ENCODE measurements at places on chromosomes 2 and 18. TPM values are rescaled to one million over a fixed set of nuclear protein-coding genes. Genes with fewer than 3 reads are reported as not detected.

GRCh38 chr2:26970244-26970927 lies at the start of gene MAPRE3:
Gene MAPRE3 (plus strand): TSS chr2:26970637. CDS start chr2:27022219, 51,582 bp downstream.
- peaks cover 26% of the 10 kb centered on the region for H3K4me1 ChIP-seq
- H3K27ac ChIP-seq: peak within 1 kb of the TSS; percentile 37
- peaks cover 47% of the 10 kb centered on the region for H3K27me3 ChIP-seq
- no peaks in the 10 kb centered on the region for H3K36me3 ChIP-seq

DNA sequence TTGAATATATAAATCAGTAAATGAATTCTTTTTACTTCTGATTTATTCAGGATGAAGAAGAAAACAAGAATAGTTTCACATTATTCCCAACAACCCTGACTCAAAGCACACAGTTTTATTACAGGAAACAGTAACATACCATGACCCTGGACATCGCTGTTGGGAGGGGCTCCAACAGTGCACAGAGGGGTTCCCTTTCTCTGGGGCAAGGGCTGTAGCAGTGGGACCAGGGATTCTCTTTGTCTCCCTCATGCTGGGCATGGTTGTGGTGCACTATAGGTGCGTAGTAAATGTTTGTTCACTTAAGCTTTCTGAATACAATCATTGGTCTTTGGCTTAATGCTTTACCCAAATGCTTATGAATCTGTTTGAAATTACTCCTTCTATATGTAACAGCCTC lies 189.4 kb downstream of the BCL2 start:
- no peaks in the 10 kb centered on the region for H3K36me3 ChIP-seq
- no peaks in the 10 kb centered on the region for H3K27me3 ChIP-seq
- no peak overlapping the region for H3K4me3 ChIP-seq
- H3K27ac ChIP-seq: no peak overlapping the region
- DNase-seq: no peak

- no peaks in the 10 kb centered on the region for H3K4me1 ChIP-seq
- no peak overlapping the region for H3K4me3 ChIP-seq
- DNase-seq: no peak
- no peak overlapping the region for H3K27ac ChIP-seq
- H3K36me3 ChIP-seq: peaks cover 7% of the 10 kb centered on the region
- H3K27me3 ChIP-seq: no peaks in the 10 kb centered on the region
Observed at GRCh38 chr2:58039170-58039611, 7.4 kb upstream of the VRK2 start.

DNA sequence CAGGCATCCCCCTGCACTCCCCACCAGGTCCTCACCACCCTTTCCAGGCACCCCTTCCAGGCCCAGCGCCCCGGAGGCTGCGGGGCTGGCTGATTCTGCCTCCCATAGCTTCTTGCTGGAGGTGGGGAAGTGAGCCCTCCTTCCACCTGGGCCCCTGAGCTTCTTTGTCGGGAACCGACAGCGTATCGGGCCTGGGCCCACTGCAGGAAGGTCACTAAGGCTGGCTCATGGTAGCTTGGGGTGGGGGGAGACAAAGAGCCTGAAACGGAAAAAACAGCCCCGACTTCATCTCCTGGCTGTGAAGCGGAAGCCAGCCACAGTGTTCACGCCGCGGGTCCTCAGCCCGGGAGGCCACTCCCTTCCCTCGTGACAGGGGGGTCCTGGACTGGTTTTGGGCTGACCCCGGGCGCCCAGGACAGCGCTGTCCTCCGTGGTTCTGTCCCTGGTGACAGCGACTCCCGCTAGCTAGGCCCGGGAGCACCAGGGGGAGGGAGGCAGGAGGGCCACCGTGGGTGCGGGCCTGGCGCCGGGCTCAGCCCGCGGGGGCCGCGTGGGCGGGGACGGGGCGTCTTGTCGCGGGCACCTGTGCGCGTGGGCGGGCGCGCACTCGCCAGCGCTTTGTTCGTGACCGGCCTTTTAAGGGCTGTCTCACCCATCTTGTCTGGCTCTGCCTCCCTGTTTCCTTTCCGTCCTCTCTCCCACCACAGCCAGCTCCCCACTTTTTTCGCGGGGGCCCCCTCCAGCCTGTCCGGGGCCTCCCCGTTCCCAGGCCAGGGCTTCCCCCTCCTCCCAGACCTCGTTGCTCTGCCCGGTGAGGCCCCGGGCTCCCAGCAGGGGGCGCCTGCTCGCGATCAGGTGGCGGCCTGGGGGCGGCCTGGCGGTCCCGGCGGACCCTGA lies 64.9 kb downstream of the DNMT3A start:
- no peak overlapping the region for H3K4me3 ChIP-seq
- H3K4me1 ChIP-seq: peaks cover 22% of the 10 kb centered on the region
- no peak overlapping the region for H3K27ac ChIP-seq
- H3K36me3 ChIP-seq: peaks cover 3% of the 10 kb centered on the region

DNA sequence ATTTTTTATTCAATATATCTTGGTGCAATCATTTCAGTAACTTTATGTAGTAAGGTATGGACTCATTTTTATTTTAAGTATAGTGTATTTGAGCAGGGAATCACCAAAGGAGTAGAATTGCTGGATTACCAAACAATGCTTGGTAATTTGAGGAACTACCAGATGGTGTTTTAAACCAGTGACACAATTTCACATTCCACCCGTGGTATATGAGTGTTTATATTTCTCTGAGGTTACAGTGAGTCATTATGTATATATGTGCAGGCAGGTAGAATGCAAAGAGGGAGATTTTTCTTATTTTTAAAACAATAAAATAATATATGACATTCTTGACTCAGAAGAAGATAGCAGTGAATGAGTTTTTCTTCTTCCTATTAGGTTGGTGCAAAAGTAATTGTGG lies 596.9 kb downstream of the DCC start:
- no peaks in the 10 kb centered on the region for H3K4me1 ChIP-seq
- DNase-seq: no peak
- H3K27me3 ChIP-seq: no peaks in the 10 kb centered on the region
- H3K27ac ChIP-seq: no peak overlapping the region
- no peak overlapping the region for H3K4me3 ChIP-seq

GRCh38 chr2:121052521-121052920 lies 232.5 kb downstream of the TFCP2L1 start:
- no peaks in the 10 kb centered on the region for H3K4me1 ChIP-seq
- peaks cover 2% of the 10 kb centered on the region for H3K27me3 ChIP-seq
- H3K27ac ChIP-seq: peak overlapping the region; percentile 62
- no peak for DNase-seq

VWC2L gene
- 0.23 TPM for total RNA-seq

G6PC2 gene
- total RNA-seq: not detected

UPP2 gene
- not detected for total RNA-seq

CCBE1 gene
- 0.33 TPM for total RNA-seq

GRCh38 chr2:207321514-207321913 lies 155.8 kb upstream of the KLF7 start:
- H3K27ac ChIP-seq: no peak overlapping the region
- H3K4me1 ChIP-seq: peaks cover 6% of the 10 kb centered on the region
- no peaks in the 10 kb centered on the region for H3K36me3 ChIP-seq
- H3K27me3 ChIP-seq: no peaks in the 10 kb centered on the region
- DNase-seq: no peak

SLC14A1 gene
- not detected for total RNA-seq

DNA sequence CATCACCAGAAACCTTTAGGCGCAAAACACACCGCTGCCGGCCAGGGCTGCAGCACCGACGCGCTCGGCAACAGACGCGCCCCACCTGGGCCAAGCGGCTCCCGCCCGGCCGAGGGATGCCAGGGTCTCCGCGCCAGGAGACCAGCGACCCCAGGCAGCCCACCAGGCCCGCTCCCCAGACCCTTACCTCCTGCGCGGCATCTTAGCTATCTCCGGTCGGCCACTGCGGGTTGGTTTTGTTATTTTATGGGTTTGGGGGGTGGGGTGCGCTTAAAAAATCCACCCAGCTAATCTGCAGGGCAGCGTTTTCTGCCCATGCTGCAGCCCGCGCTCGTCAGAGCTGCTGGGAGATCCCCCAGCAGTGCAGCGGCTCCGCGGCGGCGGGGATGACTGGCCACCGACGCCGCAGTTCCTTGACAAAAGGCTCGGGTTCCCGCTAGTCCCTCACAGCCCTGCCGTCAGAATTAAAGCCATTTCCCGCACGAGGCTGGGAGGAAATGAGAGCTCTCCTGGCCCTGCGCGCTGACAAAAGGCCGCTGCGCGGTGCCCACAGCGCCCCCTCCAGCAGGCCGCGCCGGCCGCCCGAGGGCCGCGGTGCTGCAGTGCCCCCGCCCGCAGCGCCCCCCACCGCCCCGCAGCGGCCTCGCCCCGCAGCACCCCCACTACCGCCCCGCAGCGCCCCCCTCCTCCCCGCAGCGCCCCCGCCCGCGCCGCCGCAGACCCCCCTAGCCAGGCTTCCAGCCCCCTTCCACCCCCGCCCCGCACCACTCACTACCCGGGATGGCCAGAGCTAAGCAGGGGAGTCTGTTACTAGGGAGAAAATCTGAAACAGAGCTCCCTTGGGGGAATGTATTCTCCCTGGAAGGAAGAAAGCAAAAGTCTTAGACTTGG lies at the start of gene ADD2:
TSS of gene ADD2 (minus strand) at position 502 of the 891 bp plus-strand sequence. CDS start 61,792 bp downstream, outside the sequence.
- H3K36me3 ChIP-seq: no peaks in the 10 kb centered on the region
- DNase-seq: peak; percentile 61
- peaks cover 63% of the 10 kb centered on the region for H3K27me3 ChIP-seq
- peak within 1 kb of the TSS; percentile 94 for H3K27ac ChIP-seq
- H3K4me1 ChIP-seq: peaks cover 12% of the 10 kb centered on the region

CD8A gene
- 0.54 TPM for total RNA-seq

CIB4 gene
- total RNA-seq: not detected

DNA sequence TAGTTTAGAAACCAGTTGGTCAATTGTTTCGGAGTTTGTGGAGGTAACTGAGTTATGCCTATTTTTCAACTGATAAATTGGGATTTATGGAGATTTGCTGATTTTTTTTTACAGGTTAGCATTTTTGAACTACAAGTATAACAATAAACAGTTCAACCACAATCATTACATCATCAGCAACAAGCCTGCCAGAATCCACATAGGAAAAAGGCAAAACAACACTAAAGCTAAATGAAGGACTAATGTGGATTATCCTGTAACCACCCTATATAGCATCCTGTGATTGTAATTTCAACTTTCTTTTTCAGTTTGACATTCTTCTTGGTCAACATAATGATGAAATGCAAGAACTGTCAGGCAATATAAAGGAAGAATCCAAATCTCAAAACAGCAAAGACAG lies 76.5 kb downstream of the CCDC102B start:
- H3K27me3 ChIP-seq: no peaks in the 10 kb centered on the region
- no peaks in the 10 kb centered on the region for H3K4me1 ChIP-seq
- H3K36me3 ChIP-seq: no peaks in the 10 kb centered on the region
- DNase-seq: no peak

DNA sequence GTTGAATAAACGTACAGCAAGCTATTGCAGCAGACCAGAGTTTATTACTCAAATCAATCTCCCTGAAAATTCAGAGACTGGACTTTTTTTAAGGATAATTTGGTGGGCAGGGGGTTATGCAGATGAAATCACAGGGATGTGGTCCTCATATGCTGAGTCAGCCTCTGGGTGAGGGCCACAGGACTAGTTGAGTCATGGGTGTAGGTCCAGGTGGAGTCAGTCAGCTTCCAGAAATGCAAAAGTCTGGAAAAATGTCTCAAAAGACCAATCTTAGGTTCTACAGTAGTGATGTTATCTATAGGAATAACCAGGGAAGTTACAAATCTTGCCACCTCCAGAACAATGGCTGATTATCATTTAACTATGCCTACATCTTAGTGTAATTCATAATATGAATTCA lies 51.1 kb downstream of the ARHGEF33 start:
- no peak overlapping the region for H3K27ac ChIP-seq
- peaks cover 4% of the 10 kb centered on the region for H3K4me1 ChIP-seq
- no peak for DNase-seq
- no peaks in the 10 kb centered on the region for H3K36me3 ChIP-seq

DNA sequence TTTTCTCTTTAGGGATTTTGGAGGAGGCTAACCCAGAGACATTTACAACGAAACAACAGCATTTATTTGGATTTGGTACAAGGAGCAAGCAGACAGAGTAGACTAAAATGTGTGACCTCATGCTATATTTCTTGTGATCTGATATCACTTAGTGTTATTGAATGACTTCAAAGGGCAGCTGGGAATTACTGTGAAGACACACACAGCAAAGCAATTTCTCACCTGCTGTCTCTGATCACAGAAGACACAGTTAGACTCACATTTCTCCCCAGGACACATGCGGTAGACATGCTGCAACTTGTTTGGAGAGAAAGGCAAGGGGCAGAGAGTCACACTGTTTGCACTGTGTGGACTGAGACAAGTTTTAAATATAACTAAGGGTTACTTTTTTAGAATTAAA lies 67.5 kb downstream of the LTBP1 start:
- no peaks in the 10 kb centered on the region for H3K27me3 ChIP-seq
- H3K4me3 ChIP-seq: no peak overlapping the region

GRCh38 chr2:28231110-28231631 lies 161.5 kb upstream of the FOSL2 start:
- no peak overlapping the region for H3K27ac ChIP-seq
- H3K27me3 ChIP-seq: no peaks in the 10 kb centered on the region
- no peak overlapping the region for H3K4me3 ChIP-seq
- no peak for DNase-seq
- H3K4me1 ChIP-seq: no peaks in the 10 kb centered on the region

SERPINB4 gene
- total RNA-seq: not detected

- DNase-seq: no peak
- H3K4me3 ChIP-seq: no peak overlapping the region
- no peaks in the 10 kb centered on the region for H3K27me3 ChIP-seq
- no peaks in the 10 kb centered on the region for H3K36me3 ChIP-seq
Observed at GRCh38 chr18:7155092-7155491, 37.5 kb upstream of the LAMA1 start.

DNA sequence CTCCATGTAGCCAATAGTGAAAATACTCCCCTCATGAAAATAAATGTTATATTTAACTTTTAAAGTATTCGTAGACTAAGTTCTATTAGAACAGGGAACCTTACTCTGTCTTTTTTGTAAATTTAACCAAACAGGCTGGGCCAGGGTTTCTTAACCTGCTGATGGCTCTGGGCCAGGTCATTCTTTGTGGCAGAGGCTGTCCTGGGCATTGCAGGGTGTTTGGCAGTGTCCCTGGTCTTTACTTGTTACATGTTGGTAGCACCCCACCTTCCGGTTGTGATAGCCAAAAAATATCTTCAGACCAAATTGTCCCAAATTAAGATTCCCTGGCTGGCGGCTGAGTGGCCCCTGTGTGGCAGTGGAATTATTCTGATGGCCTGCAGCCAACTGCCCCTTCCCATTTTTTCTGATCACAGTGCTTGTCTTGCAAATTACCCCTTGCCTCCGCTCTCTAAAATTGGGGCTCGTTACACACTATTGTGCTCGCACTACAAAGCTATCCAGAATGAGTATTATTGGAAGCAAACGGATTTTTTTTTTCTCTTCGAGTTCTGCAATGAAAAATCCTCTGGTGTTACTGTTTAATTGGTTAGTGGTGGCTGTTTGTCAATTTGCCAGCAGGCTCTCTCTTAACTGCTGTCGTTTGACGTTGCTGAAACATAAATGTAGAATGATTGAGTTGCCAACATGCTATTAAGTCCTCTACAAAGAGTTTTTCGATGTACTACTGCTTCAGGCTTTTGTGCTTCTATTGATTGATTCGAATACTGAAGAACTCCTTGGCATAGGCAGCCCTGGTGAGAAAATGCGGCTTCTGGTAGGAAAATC lies 216.9 kb downstream of the SH3RF3 start:
- peaks cover 4% of the 10 kb centered on the region for H3K27me3 ChIP-seq
- no peak overlapping the region for H3K4me3 ChIP-seq
- H3K36me3 ChIP-seq: no peaks in the 10 kb centered on the region

Measured in neural crest cell (in vitro differentiated cells).